Stimulated activated CD4-positive, alpha-beta T cell treated with anti-CD3 and anti-CD28 coated beads, Interleukin-4, amount 100 ng/mL, for 1 hour (primary cell): ENCODE measurements at places on chromosomes 6 and 20.
A peak's percentile ranks its signal among the peaks of the same experiment; 100 is the strongest.

- peak; percentile 86 for DNase-seq
Measured at GRCh38 chr6:32868257-32868788, 14.3 kb downstream of the PSMB9 start.

- no peak for DNase-seq
Measured at GRCh38 chr20:62815066-62815991, 1.5 kb upstream of the COL9A3 start.

DNA sequence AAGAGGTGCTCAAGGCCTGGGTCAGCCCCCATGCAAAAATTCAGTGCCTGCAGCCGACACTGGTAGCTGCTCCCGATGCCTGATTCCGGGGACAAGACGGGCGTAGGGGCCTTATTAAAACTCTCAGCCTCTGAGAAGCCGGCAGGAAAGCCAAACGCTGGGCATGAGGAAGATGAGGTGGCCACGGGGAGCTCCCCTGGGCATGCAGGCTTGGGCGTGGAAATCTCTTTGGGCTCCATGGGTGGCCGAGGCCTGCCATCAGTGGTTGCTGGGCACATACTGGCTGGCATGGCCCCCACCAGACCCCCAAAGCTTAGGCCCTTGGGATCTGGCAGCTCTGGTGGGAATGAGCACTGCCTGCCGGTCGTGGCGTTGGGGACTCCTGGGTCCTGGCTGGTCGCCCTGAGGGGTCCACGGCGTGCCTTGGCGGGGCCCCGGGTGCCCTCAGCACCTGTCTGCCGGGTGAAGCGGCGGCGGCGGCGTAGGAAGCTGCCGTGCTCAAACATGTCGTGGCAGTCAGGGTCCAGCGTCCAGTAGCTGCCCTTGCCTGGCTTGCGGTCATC lies 586 bp downstream of the FOXS1 start:
- no peak for DNase-seq

- DNase-seq, result no peak
Measured at GRCh38 chr6:10373642-10374359, 41.1 kb downstream of the TFAP2A start.

DNA sequence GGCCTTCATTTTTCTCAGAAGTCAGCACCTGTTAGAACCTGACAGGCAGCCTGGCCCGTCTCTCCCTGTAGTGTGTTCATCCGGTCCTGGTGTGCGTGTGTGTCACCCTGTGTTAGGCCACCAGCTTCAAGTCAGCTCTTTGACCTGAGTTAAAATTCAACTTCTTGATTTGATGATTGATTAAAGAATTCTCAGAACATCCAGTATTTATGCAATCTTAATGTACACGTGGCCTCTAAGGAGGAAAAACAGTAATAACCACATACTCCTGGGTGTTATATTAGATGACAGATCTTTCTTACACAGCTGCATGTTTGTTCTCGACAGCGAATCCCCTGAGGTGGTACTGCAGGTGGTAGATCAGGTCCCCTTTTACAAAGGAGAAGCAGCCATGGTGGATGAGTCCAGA lies 19.1 kb upstream of the TMEM217 start:
- DNase-seq, result no peak

DNA sequence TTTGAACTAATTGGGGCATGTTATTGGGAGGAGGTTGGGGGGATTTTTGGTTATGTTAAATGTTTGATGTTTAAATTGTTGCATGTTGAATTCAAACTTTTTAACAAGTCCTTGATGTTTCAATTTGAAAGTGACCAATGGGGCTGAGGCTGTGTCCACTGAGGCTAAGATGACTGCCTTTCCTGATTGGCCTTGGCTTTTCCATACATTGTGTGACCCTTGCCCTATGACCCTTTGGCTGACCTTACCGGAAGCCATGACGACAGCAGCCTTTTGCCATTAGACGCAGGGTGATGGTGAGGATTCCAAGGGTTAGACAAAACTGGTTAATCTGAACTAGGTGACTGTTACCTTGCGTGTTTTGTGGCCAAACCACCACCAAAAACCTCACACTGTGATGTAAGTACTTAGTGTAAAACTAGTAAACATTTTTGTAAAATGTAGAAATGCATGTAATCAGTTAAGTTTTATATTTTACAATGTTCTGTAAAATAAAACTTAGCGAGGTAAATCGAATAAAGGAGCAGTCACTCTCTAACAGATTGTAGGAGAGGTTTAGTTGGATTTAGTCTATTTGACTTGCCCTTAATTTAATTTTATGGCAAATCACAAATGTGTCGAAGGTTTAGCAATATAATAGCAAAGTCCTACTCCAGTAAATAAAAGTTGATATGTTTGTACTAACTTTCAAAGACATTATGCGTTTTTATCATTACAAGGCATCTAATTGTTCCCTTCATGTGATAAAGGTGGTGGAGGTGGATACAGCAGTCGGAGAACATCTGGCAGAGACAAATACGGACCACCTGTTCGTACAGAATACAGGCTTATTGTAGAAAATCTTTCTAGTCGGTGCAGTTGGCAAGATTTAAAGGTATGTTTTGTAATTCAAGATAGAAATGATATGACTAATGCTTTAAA lies 1.6 kb downstream of the SRSF6 start:
- no peak for DNase-seq

DNA sequence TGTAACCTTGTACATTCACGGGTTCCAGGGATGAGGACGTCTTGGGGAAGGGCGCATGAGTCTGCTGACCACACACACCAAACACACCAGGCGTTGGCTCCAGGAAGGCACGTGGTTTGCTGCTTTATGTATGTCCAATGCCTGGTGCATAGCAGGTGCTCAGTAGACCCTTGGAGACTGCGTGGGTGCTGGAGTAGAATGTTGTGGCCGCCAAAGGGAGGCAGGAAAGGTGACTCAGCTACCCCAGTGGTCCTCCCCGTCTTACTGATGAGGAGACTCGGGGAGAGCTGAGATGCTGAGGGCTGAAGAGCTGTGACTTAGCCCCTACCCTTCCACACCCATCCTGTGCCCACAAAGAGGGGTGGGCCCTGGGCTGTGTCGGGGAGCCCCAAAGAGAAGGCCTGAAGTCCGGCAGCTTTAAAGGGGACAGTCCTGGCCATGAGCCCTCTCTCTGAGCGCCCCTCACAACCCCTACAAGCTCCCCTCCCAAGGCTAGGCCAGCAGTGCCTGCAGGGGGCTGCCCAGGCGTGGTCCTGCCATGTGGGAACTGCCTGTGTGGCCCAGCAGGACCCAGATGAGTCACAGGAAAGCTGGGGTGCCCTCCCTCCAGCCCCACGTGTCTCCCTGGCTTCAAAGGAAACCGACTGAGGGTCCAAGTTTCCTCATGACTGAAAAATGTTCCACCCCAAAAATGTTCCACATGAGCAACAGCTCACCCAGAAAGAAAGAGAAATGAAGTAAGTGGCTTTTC lies 28.0 kb upstream of the PTGIS start:
- peak; percentile 50 for DNase-seq

- DNase-seq, result no peak
Measured at GRCh38 chr6:14189074-14189473, 71.5 kb downstream of the CD83 start.

DNA sequence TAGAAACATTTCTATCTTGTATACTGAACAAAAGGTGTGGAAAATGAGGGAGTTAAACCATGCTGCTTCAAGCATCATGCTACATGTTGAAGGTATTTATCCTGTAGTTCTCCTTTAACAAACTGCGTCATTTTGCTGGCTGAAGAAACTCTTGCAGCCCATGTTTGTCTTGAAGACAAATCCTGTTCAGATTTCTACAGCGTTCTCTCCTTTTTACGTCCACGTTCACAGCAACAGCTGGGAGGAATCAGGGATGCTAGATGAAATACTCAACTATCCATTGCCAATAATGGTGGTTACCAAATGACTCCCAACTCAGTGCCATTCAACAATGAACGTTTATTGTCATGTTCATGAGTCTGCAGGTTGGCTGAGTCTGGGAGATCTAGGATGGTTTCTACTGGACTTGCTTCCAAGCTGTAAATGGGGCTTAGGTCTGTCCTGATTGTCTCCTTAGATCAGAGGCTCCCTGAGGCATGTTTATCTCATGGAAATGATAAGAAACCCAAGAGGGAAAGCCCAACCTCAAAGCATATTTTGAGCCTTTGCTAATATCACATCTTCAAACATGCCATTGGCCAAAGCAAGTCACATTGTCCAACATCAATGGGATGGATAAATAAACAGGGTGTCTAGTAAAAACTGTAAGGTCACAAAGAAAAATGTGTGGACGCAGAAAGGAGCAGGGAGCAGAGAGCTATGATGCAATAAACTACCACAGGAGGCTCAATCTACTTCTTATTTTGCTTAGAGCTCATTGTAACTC lies 2.7 kb upstream of the PLCB1 start:
- no peak for DNase-seq

DNA sequence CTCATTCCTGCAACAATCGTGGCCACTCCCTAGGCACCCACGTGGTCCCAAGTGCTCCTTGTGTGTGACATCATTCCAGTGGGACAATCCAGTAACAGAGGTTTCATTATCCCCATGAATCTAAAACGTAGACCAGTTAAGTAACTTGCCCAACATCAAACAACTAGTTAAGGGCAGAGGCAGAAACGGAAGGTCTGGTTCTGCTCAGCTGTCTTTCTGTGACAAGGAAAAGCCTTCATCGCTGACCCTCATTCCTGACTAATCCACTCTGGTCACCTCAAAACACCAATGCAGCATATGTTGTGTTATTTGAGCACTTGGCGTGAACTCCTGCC lies 261.4 kb upstream of the JARID2 start:
- no peak for DNase-seq

DNA sequence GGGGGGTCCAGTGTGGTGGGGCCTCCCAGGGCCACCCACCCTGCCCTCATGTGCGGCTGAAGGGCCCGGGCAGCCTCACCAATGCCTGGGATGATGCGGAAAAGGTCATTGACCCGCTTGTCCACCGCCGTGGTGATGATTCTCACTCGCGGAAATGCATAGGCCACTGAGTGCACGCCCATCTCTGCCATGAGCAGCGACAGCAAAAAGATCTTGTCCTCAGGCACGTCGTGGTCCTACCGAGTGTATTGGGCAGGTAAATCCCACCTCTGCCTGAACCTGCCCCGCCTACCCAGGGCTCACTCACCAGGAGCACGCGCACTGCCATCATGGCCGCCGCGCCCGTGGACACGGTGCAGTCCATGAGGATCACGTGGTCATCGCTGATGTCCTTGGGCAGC lies 16.1 kb downstream of the UCKL1 start:
- no peak for DNase-seq

DNA sequence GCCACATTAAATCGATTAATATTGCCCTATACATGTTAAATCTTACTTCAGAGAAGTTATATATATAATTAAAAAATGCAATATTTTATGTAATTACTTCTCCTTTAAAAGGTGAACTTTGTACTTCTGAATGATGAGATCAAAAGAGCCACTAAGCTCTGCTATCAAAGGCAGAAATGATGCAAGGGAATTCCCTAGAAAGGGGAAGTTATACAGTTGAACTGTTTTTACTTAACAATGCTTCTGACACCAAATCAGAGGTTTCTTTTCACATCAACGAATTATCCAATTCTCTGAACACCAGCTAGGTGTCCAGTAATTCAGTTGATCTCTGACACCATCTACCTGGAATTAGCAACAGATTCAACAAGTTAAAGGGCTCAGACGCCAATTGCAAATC lies 319.9 kb upstream of the TSHZ2 start:
- DNase-seq, result no peak

DNA sequence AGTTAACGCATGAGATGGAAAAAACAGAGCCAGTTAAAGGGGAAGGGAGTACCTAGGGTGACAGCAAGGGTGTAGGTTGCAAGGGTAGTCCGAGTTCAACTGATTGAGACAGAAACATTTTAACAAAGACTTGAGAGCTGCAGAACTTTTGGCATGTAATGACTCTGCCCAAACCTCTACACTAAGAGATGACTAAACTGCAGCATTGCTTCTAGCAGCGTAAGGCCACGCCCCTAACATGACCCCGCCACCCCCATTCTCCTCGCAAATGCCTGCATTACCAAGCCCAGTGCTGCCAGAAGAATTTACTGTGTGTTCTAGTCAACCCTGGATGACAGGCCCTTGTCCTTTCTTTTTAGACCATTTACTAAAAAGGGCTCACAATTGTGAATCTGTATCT lies 6.3 kb upstream of the HINT3 start:
- no peak for DNase-seq

- no peak for DNase-seq
Measured at GRCh38 chr20:59165396-59165795, 1.8 kb downstream of the ZNF831 start.

GRCh38 chr6:96967957-96968871 lies 43.7 kb downstream of the KLHL32 start:
- no peak for DNase-seq

GRCh38 chr20:57475388-57476083 lies 49.4 kb downstream of the CTCFL start:
- DNase-seq, result no peak

DNA sequence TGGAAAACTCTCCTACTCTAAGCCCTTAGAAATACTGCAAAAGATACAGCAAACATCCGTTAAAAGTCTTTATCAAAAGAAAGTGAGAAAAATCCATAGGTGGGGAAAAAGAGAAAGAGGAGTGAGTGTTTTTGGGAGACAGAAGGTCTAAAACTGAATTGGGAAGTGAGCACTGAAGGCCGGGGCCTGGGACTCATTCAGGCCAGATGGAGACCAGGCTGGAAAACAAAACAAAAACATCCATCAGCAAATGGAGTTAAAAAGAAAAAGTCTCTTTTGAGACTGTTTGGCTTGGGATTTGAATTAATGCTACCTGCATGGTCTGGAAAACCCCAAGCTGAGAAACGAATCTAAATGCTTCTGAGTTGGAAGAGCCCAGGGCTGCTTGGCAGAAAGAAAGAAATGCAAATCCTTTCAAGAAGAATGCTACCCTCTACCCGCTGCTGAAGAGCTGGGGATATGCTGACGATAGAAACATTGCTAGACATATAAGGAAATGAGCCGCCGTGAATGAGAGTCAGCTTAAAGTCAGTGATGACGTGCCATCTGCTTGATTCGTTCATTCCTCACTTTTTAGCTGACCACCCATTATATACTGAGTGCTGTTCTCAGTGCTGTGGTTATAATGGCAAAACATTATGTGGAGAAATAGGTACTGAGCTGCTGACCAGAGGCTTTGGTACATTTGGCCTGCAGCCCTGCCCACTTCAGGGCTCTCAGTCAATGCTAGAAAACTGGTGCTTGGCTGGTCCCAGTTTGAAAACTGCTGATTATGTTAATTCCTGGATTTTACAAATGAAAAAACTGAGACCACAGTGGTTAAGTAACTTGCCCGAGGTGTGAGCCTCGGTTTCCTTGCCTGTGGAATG lies 28.0 kb upstream of the TULP4 start:
- DNase-seq, result no peak

GRCh38 chr6:111918825-111919224 lies 45.6 kb upstream of the FYN start:
- DNase-seq, result no peak

- DNase-seq, result no peak
Measured at GRCh38 chr20:50193836-50194421, 3.3 kb downstream of the CEBPB start.
